ENCODE measurements at places on chromosomes 2 and 18. TPM values are rescaled to one million over a fixed set of nuclear protein-coding genes. Genes with fewer than 3 reads are reported as not detected.

EML6 gene
- 0.23 TPM for total RNA-seq

LONRF2 gene
- total RNA-seq = 0.62 TPM

LINC00305 gene
- not detected for total RNA-seq

BCL11A gene
- 32.0 TPM for total RNA-seq

STON1 gene
- total RNA-seq = 9.5 TPM

VWA3B gene
- not detected for total RNA-seq

DNA sequence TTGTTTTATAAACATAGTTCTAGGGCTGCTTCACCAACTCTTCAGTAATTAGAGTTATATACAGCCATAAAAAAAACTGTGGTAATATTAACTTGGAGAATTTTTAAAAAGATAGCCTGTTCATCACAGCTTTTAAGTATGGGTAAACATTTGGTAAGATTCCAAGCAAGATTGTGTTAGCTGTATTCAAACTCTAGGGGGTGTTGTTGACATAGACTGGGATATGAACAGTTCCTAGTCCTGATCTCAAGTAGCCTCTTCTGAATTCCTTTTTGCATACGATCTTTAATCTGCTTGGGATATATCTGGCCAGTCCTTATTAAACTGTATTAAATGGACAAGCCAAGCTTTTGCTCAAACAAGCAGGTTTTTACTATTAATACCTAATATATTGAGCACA lies 13.4 kb downstream of the NOP58 start:
- peak; percentile 55 for DNase-seq

GRCh38 chr18:75003039-75003438 lies 205.9 kb downstream of the PTGR3 start:
- DNase-seq = peak; percentile 35

DNA sequence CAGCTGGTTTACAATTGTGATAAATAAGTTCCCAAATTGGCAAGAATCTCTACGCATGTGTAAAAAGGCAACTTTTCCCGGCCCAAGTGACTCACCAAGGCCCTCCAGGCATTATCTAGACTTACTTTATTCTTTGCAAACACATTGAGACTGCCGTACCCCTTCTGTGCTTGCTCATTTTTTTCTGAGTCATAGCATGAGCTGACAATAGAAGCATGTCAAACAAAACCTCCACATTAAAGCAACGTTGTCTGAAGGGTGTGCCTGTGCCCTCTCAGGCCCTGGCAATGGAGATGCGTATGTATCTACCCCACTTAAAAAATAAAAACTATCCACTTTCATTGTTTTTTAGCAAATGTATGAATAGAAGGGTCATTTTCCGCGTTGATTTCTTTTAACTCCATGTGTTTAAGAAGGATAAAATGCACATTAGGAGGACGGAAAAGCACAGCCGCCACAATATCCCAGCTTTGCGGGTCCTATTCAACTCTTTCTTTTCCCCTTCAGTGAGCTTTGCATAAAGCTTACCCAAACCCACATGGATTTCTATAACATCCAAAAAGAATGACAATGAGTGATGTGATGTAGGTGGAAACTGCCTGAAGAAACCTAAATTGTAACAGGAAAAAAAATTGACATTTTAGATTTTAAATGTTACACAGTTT lies 298.2 kb downstream of the CDCA7 start:
- peak; percentile 96 for DNase-seq

DNA sequence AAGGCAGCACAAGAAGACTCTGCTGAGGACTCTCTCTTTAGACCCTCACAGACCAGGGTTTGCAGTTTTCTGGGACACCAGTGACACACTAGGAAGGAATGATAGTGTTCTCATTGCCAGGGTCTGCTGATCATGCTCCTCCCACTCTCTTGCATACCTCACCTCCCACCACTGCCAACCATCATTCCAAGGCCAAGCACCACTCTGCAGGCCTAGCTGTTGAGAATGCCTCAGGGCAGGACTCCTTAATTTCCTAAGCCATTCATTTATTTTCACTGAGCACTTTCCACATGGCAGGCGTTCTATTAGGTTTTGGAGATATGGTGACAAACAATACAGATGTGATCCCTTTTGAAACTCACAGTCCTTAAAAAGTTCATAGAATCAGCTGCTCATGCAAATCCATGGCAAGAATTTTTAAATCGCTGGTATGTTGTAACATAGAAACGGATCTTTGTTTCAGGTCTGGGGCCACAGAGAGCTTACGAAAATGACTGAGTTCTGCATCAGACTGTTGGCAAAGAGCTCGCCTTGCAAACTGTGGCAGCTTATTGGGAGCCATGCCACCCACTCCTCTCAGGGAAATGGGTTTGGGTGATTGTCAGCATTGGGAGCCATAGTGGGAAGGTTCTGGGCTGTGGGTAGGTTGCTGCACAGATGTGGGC lies 78.5 kb downstream of the XDH start:
- DNase-seq = peak; percentile 93

- DNase-seq = peak; percentile 18
Measured at GRCh38 chr2:42569116-42569711, 782 bp downstream of the MTA3 start.

GRCh38 chr2:20281876-20282275 lies 56.9 kb upstream of the SDC1 start:
- DNase-seq = no peak

GRCh38 chr2:213167271-213167930 lies 16.0 kb upstream of the IKZF2 start:
- DNase-seq = no peak

- DNase-seq = no peak
Measured at GRCh38 chr2:28842042-28842441, 28.1 kb downstream of the TRMT61B start.

DNA sequence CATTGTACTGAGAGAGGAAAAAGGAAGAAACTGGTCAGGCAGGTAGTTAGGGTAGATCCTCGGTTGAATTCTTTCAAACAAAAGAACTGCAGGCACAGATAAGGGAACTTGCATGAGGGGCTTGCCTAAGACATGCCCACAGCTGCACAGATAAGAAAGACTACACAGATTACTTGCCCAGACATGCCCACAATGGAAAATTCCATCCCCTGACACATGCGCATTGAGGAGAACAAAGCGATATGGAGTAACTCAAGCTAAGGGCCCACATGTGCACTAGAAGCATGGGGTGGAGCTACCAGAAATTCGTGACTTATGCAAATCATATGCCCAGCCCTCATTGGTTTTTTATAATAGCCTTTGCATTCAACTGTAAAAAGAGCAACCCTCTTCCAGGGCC lies 181.3 kb upstream of the ZNF521 start:
- no peak for DNase-seq

DNA sequence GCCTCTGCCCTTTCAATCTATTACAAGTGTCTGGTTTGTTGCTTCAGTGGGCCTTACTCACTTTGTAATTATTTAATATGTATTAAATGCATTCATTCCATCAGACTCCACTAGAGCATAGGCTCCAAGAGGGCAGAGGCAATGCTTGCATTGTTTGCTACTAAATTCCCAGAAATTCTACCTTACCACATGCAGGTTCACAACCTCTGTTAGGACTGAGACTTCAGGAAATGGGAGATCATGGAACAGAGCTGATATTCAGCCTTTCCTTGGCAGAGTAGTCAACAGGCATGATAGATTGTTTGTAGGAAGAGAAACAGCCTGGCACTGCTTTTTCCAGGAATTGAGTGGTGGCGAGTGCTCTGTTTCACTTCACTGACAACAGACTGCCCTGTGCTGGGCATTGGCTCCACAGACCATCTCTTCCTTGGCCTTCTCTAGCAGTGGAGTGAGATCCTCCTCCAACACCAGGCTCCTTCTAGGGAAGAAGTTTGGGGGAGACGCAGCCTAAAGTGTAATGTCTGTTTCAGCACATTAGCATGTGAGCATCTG lies 6.2 kb upstream of the MATN3 start:
- DNase-seq = no peak

GRCh38 chr2:191188550-191189093 lies 37.8 kb upstream of the STAT4 start:
- no peak for DNase-seq

DNA sequence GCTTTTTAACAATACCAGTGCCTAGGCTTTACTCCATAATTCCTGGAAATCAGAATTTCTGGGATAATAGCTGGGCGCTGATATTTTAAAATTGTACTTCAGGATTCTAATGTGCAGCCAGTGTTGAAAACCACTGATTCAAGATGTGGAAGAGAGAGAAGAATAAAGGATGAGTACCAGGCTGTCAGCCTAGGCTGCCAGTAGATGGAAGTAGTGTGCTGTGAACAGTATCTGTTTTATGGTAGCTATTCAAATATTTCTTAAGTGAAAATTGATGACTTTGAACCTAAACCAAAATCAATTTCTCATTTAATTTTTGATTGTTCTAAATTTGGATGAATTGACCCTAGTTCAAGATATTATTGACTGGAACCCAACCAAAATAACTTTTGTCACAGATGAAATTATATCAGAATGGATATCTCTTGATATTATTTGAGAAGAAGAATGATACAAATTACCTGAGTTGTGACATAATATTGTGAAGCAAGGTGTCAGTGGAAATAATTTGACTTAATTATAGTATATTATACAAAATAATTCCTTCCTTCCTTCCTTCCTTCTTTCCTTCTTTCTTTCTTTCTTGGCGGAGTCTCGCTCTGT lies 88.0 kb downstream of the COMMD1 start:
- peak; percentile 20 for DNase-seq

- no peak for DNase-seq
Measured at GRCh38 chr2:112305132-112305531, 29.7 kb downstream of the ZC3H6 start.

GRCh38 chr18:9771261-9771976 lies 63.3 kb downstream of the RAB31 start:
- peak; percentile 51 for DNase-seq

- no peak for DNase-seq
Measured at GRCh38 chr18:41818381-41819355, 136.4 kb upstream of the PIK3C3 start.

- no peak for DNase-seq
Measured at GRCh38 chr2:38850045-38850444, 25.7 kb downstream of the DHX57 start.

GRCh38 chr2:27016801-27017325 lies 15.9 kb upstream of the TMEM214 start:
- peak; percentile 49 for DNase-seq

GRCh38 chr18:6718267-6718666 lies 11.2 kb upstream of the ARHGAP28 start:
- no peak for DNase-seq

DNA sequence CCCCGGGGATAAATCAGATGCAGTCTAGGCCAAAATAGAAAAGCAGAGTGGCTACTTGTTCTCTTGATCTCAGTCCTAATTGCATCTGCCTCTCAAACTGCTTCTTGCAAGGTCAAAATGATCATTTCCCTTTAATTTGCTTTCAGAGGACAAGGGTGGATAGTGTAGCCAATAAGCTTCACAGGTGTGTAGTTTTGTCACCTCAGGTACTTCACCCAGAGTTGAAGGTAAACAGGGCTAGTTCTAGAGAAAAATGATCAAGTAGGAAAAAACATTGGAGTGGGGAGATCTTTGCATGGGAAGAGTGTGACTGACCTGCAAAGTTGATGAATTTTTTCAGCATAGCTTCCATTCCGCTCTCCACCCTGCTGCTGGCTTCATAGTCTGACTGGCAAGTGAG lies 8.7 kb downstream of the ERICH2 start:
- no peak for DNase-seq

DNA sequence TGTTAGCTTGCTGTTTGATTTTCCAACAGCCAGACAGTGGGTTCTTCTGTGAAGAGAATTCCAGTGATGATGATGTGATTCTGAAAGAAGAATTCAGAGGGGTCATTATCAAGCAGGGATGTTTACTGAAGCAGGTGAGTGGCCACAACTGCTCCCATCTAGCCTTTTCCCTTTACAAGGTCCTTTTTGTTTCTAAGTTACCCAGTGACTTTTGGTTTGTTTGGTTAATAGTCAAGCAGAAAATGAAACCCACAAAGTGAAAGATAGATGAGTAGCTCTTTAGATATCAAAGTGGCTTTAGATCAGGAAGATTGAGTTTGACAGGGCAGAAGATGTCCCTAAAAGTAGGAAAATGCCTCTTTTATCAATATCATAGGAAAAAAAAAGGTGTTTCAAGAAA lies 23.3 kb downstream of the PLEK start:
- DNase-seq = no peak

- no peak for DNase-seq
Measured at GRCh38 chr18:64027931-64028695, 58.2 kb downstream of the SERPINB8 start.

DNA sequence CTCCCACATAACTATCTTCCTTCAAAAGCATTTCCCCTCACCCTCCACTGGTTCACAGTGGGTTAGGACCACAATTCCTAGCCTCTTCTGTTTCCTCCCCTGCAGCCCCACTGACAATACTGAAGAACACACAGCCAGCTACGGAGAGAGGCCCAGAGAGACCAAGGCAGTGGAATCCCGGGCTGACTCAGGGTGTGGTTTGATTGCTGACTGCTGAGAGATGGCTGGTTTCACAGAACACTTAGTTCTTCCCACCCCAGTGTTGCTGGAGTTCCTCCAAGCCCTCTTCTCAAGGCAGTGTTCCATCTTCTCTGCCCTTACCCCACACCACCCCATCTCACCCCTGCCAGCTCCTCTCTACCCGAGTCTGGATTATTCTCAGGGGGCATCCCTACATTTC lies 43.3 kb upstream of the ZFP36L2 start:
- peak; percentile 82 for DNase-seq

DNA sequence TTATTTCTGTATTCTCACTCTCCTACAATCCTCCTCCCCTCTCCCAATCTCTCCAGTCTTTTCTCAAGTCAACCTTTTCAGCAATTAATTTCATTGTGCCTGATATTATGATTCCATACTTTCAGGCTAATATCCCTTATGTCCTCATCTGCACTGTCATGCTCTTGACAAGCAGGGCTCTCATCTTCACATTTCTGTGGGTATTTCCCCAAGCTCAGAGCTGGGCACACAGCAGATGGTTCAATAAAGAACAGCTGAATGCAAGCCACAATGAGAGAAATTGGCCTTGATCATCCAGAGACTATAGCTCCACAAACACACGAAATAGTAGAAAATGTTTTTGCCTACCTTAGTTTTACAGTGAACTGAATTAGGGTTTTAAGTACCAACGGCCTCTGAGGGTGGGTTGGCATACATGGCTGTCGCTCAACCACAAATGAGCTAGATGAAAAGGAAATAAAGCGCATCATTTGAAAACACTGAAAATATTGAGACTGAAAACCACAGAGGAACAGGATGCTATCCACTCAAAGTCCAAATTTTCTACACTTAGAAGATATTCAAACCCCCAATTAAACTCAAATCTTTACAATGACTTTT lies 47.5 kb upstream of the STAT1 start:
- no peak for DNase-seq

GRCh38 chr18:11989966-11990380 lies 8.7 kb downstream of the IMPA2 start:
- DNase-seq = no peak

DNA sequence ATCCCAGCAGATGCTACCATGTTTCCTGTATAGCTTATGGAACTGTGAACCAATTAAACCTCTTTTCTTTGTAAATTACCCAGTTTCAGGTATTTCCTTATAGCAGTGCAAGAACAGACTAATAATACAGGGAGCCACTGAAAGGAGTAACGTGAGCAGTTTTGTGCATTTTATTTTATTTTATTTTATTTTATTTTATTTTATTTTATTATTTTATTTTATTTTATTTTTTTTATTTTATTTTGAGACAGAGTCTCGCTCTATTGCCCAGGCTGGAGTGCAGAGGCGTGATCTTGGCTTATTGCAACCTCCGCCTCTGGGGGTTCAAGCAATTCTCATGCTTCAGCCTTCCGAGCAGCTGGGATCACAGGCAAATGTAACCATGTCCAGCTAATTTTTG lies 156.3 kb upstream of the MSH6 start:
- DNase-seq = no peak

All from astrocyte (in vitro differentiated cells and primary cell).